ENCODE measurements at places on chromosomes 2 and 18. TPM values are rescaled to one million over a fixed set of nuclear protein-coding genes. Genes with fewer than 3 reads are reported as not detected.
A peak's percentile ranks its signal among the peaks of the same experiment; 100 is the strongest.

- DNase-seq, result no peak
Observed at GRCh38 chr2:102041351-102041750, 49.6 kb downstream of the IL1R2 start.

GRCh38 chr2:101521487-101521886 is 46.6 kb upstream of the RFX8 start:
- DNase-seq, result no peak

Gene FBXO48
- 1.1 TPM for total RNA-seq

- DNase-seq, result no peak
Observed at GRCh38 chr18:35072616-35073015, 31.4 kb downstream of the MAPRE2 start.

Gene GAREM2
- total RNA-seq, result 23.8 TPM

DNA sequence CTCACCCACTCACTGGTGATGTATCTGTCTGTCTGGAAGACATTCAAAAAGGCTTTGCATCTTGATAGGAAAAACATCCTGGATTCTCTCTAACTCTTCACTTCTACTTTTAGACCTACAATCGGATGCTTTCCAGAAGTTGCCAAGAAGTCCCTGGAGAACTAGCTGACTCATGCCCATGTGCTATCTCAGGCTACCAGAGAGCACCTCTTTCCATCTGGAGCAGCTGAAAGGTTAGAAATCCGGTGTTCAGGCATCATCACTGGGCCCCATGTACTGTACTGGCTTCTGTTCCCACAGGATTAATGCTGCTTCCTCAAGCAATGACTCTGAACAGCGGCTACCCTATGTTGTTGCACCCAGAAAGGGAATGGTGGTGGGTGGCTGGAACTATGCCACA is 259.0 kb downstream of the NBAS start:
- no peak for DNase-seq

GRCh38 chr2:201186982-201187381 is 4.0 kb downstream of the CASP10 start:
- no peak for DNase-seq

DNA sequence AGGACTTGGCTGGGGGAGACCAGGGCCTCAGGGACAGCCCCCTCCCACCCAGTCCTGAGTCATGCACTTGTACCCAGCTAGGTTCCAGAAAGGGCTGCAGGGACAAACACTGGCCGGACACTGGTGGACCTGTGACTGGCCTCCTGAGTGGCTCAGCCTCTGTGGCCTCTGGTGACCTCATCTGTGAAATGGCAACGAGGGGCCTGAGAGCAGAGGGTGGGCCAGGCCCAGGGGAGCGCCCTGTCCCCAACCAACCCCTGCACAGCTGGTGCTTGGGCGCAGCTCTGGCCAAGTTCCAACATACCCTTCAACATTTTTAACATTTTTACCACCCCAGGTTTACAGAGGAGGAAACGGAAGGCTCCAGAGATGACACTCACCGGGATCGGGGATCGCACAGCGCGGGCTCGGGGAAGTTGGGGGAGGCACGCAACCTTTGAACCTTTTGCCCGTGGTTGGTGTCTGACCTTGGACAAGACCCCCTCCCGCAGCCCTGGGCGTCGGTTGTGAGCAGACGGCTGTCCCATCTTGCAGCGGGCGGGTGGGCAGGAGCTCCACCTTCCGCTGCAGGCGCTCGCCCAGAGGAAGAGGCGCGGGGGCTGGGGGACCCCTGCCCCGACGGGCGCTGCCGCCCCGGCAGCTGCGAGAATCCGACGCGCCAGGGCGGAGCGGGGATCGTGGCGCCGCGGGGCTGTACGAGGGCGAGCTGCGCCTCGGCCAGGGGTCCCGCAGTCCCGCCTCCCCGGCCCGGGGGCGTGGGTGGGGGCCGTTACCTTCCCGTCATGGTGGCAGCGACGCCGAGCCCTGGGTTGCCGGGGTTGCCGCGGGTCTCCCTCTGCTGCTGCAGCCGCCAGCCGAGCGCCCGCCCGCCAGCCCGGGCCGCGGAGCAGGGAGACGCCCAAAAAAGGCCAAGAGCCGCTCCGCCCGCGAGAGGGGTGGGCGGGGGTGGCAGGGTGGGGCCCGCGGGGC is 805 bp downstream of the LIMS2 start:
- DNase-seq, result peak; percentile 47

Gene RNU2-63P
- total RNA-seq, result not detected

Gene TNFAIP6
- 3.2 TPM for total RNA-seq

Measured in GM23338 (cell line).